Stimulated activated CD8-positive, alpha-beta memory T cell treated with anti-CD3 and anti-CD28 coated beads, Interleukin-7, amount 100 ng/mL, for 24 hours (primary cell): ENCODE measurements at places on chromosomes 4 and X.

DNA sequence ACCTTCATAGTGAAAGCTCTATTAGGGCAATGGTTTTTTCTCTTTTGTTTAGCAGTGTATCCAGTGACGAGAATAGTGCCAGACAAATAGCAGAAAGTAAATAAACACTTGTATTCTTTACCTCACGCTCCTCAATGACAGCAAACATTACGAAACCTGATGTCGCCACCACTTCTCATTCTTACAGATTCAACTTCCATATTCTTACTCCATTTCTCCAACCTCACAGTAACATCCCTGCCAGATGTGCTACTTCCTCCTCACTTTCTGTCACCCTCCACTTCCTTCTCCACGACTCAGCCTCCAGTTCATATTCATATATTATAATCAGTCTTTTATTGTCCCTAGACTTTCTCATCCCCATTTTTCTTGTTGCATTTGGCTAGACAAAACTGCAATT lies 1956.2 kb upstream of the AGA start:
- no peak for DNase-seq

DNA sequence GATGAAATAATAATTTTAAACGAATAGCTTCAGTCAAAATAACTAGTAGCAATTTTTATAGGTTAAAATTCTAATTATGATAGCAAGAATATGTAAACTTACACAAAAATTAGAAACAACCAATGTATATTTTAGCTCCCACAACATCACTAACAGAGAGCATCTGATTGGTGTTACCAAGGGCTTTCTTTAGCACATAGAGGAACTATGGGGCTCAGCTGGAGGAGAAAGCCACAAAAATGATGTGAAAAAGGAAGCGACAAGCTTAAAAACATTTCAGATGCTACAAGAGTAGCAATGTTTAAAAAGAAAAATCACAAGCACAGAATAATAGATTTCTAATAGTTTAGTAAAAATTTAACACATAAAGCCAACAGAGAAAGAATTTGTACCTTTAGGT lies 56.3 kb downstream of the ATP8A1 start:
- DNase-seq: no peak

DNA sequence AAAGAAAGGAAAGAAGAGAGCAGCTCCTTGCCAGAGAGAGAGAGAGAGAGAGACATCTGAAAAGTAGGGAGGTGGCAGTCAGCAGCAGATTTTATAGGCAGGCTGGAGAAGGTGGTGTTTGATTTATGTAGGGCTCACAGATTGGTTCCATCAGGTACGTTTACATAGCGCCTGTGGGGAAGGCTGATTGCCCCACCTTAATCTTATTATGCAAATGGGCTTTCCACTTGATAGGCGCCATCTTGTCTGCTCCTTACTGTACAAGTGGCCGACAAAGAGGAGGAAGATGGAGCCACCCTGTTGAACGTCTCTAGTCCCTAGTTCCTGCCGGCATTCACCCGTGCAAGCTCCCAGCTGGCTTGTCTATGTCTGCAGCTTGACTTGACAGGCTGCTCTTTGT lies 49.1 kb upstream of the DHRSX start:
- DNase-seq: no peak

- DNase-seq: no peak
These were observed 107.2 kb downstream of the TBCK start for GRCh38 chr4:106208481-106209460.

GRCh38 chrX:134718105-134718965 lies 60.1 kb upstream of the PLAC1 start:
- DNase-seq: no peak

- DNase-seq: no peak
These were observed 283.8 kb downstream of the CRLF2 start for GRCh38 chrX:928606-929005.

- no peak for DNase-seq
These were observed 127.8 kb downstream of the DDX53 start for GRCh38 chrX:23127586-23127985.

- DNase-seq: no peak
These were observed 161.3 kb upstream of the MAMLD1 start for GRCh38 chrX:150201841-150202240.

- DNase-seq: no peak
These were observed 132.6 kb downstream of the FHIP1A start for GRCh38 chr4:151541389-151542071.

GRCh38 chrX:56499372-56499771 lies 64.1 kb upstream of the UBQLN2 start:
- DNase-seq: no peak

- DNase-seq: no peak
These were observed 505.7 kb downstream of the ZNF674 start for GRCh38 chrX:46039526-46039925.

DNA sequence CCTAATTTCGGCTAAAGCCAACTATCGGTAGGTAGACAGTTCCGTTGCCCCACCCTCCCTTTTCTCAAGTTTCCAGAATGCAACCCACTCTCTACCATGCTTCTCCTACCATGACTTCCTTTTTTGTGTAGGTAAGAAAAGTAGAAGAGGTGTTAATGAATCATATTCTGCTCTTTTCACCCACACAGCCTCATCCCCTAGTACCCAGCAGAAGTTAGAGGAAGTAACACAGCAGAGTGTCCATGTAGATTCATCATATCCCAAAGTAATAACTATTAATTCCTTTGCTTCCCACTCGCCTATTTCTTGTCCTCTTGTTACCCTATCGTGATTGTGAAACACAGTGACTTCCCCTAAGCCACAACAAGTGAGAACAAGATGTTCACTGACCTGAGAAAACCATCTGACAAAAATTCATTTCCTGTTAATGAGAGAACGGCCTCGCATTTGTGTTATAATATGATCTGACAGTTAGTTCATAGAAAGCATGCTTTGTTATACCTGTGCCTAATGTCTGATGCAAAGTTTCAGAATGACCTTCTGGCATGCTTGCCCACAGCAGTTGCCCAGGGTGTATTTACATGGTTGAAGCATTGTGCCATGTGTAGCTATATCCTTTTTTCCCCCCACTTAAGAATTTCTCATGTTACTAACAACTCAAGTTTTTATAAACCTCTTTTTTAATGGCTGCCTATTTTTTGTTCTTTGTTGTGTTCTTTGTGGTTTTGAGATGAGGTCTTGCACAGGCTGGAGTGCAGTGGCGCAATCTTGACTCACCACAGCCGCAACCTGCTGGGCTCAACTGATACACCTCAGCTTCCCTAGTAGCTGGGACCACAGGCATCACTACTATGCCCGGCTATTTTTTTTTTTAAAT lies 185.6 kb downstream of the RAP1GDS1 start:
- DNase-seq: peak; percentile 31

DNA sequence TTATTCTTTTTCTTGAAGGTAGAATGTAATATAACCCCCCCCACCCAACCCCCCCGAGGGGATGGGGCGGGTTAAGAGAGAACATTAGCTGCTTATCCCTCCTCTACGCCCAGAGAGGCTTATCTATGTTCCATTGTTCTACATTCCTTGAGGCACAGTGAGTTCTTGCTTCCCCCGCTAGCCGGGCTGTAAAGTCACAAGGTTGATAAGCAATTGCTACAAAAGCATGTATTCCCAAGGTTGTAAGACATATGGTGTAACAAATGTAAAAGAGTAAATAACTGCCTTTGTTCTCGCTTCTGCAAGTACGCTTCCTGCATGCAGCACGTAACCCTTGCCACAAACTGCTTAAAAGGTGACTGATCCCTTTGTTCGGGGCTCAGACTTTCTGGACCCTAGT lies 8.2 kb downstream of the DCAF8L2 start:
- no peak for DNase-seq

DNA sequence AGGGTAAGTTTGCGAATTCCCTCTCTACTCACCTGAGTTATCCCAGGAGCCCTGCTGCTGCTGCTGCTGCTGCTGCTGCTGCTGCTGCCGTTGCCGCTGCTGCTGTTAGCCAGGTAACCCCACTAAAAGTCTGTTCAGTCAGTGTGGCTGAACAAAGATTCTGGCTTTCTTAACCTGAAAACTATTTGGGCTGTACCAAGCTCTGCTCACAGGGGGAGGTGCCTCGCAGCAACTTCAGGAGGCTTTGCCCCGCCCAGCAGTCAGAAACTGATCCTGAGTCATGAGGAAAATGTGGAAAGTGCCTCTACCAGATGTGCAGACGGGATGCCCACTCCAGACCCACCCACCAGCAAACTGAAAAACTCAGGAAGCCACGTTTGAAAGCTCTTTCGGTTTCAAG lies at the start of gene CAPN6:
Gene CAPN6 (minus strand): TSS at position 145 of the 400 bp plus-strand sequence. CDS start 6,547 bp downstream, outside the sequence.
- no peak for DNase-seq

DNA sequence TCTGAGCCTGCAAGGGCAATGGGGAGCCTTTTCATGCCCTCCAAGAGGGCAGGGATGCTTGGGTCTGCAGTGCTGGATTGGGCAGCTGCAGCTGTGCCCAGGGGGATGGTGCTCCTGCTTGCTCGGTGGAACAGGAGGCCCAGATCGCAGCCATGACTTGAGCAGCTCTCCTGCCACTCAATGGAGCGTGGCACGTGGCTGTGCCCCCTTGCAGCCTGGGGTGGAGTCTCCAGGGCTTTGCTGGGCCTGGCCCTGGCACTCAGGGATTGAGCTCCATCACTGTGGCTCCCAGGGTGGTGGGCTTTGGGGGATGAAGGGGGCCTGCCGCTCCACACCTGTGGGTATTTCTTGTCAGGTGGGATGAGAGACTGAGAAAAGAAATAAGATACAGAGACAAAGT lies 53.4 kb upstream of the IBSP start:
- no peak for DNase-seq

GRCh38 chrX:116317409-116317808 lies 119.0 kb upstream of the SLC6A14 start:
- DNase-seq: no peak

- no peak for DNase-seq
These were observed 6.1 kb upstream of the ABRAXAS1 start for GRCh38 chr4:83490876-83491450.

DNA sequence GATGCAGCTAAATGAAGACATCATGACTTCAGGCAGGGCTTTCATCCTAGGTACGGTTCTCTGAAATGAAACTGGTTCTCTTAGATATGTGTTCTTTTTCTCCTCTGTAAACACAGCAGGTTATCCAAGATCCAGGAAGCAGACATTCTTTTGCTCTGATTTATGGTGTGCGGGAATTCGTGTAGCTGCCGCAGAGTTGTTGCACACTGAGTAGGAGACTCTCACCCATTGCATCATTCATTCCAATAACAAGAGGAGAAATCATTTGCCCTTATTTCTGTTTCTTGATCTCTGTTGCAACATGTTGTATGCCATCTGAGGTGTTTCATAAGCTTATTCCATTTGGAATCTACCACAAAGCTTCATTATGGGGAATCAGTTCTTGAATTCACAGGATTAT lies 133.6 kb upstream of the VCX2 start:
- DNase-seq: no peak

GRCh38 chr4:161585011-161585410 lies 578.8 kb downstream of the FSTL5 start:
- no peak for DNase-seq

- no peak for DNase-seq
These were observed 1264.7 kb downstream of the PCDH7 start for GRCh38 chr4:31984872-31985271.

DNA sequence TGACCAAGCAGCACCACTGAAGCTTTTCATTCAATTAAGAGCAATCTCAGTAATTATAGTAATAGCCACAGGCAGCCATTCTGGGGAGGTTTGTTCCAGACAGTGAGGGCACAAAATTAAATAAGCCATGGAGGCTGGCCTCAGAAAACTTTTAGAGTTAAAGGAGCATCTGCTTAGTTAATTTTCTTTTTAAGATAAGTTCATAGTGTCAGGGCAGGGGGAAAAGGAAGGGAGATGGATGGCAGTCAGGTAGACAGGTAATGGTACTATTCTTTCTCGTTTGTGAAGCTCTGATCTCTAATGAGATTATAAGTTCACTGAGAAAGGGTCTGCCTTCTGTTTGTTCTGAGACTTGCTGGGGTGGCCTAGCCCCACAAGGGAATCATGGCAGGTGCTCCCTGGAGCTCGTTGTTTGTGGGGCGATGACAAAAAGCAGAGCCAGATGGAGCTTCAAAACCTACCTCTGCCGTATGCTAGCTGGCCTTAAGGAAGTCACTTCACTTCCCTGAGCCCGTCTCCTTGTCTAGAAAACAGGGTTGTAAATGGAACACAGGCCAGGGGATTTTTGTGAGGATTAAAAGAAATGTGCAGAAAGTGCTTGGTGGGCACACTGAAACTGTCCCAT lies 44.6 kb upstream of the FGFBP2 start:
- no peak for DNase-seq

DNA sequence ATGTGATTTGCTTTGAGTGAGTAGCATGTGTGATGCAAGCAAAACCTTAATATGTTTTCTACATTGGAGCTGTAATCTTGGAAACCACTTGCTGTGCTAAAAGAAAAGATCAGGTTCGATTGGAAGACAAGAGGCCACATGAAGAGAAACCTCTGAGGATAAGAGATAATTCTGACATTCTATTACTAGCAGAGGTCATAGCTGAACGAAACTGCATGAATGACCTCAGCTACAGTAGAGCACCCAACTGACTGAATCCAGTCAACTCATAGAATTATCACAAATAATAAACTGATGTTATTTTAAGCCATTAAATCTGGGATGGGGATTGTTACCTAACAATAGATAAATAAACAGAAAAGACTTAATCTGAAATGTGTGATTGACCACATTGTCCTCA lies 147.1 kb downstream of the CAMK2D start:
- no peak for DNase-seq

- no peak for DNase-seq
These were observed 109.1 kb downstream of the RBM47 start for GRCh38 chr4:40520533-40520932.

DNA sequence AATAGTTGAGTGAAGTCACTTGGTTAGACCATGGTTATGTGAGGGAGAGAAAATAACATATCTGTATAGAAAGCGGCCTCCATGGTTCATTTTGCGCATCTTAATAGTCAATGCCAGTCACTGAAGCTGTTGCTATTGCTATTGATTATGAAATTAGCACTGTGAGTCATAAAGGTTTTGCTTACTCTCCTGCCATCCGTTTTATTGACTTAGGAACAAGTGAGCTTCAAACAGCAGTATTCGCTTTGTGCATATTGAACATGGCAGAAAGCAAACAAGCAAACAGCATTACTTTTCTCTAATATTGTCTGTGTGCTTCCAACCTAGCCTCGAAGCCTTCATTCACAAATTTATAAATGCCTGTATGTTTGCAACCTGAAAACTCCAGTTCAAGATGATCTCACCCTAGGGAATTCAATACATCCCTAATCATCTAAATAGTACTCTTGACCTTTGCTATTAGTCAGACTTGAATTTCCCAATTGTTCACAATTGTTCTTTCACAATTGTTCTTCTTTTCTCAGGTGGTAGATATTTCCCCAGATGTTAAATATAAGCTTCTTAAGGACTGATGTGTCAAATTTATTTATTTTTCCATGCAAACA lies 55.9 kb upstream of the GABRA2 start:
- no peak for DNase-seq

DNA sequence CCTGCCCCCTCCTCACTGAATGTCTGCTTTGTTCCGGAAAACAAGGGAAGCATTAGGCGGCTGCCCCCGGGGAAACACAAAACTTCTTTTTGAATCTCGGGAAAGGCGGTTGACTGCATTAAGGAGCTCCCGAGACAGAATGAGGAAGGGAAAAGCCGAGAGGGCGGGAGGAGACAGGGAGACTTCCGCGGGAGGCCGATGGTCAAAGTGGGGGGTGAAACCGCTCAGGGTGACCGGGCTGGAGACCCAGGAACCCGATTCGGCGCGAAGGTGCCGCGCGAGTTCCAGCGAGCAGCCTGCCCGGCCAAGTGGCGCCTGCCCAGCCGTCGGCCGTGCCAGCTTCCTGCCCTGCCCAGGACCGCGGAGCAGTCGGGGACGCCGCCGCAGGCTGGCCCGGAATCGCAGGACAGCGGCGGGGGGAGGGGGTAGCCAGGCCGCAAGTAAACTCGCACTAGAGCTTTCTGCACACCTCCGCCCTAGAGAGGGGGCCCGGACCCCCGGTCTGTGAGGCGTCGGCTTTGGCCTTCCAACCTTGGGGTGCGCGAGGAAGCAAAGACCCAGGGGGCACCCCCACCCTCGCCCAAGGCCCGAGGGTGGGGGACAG lies 55.1 kb upstream of the BCOR start:
- no peak for DNase-seq
